ENCODE measurements at places on chromosomes 1 and 21. TPM values are rescaled to one million over a fixed set of nuclear protein-coding genes. Genes with fewer than 3 reads are reported as not detected.

Gene ZMYM1
- total RNA-seq = 17.5 TPM

Gene INAVA
- total RNA-seq = 54.8 TPM

Gene DCDC2B
- total RNA-seq = not detected

Gene LMO4
- 48.2 TPM for total RNA-seq

Gene FAM163A
- total RNA-seq = not detected

Gene S100A4
- 36.0 TPM for total RNA-seq

Gene DMBX1
- total RNA-seq = not detected

Gene NID1
- total RNA-seq = 5.3 TPM

Gene ADGRL2
- total RNA-seq = 40.5 TPM

Gene TMEM234
- total RNA-seq = 11.0 TPM

Gene CORT
- 0.28 TPM for total RNA-seq

Gene RNU1-1
- 6,387 TPM for total RNA-seq

Gene TMEM82
- total RNA-seq = not detected

Gene PTAFR
- total RNA-seq = 7.6 TPM

Gene CCDC27
- not detected for total RNA-seq

Gene CAMSAP2
- 14.7 TPM for total RNA-seq

Gene TNNI3K
- not detected for total RNA-seq

Gene LDLRAD1
- total RNA-seq = 0.24 TPM

Gene CPT2
- total RNA-seq = 23.9 TPM

Gene SMG7
- 34.8 TPM for total RNA-seq

Gene OR2L13
- total RNA-seq = not detected

Gene SNRPE
- 67.4 TPM for total RNA-seq

Gene TCHH
- total RNA-seq = 0.08 TPM

Gene HHIPL2
- 0.08 TPM for total RNA-seq

Gene SV2A
- total RNA-seq = 0.20 TPM

Gene ATP5PF
- total RNA-seq = 121 TPM
